LoVo (cell line): ENCODE measurements at places on chromosomes 2 and 18.

- DNase-seq, result no peak
Measured at GRCh38 chr2:20129331-20130159, 78.1 kb upstream of the LAPTM4A start.

GRCh38 chr2:159497256-159497655 lies 119.1 kb downstream of the BAZ2B start:
- DNase-seq, result peak; percentile 77

GRCh38 chr18:42509750-42510415 lies 554.8 kb downstream of the PIK3C3 start:
- DNase-seq, result no peak

- DNase-seq, result no peak
Measured at GRCh38 chr18:44681076-44681970, 635 bp downstream of the SETBP1 start.

GRCh38 chr2:17600556-17601204 lies 60.2 kb downstream of the VSNL1 start:
- DNase-seq, result no peak

- no peak for DNase-seq
Measured at GRCh38 chr2:241770185-241770935, 6.3 kb upstream of the GAL3ST2 start.

DNA sequence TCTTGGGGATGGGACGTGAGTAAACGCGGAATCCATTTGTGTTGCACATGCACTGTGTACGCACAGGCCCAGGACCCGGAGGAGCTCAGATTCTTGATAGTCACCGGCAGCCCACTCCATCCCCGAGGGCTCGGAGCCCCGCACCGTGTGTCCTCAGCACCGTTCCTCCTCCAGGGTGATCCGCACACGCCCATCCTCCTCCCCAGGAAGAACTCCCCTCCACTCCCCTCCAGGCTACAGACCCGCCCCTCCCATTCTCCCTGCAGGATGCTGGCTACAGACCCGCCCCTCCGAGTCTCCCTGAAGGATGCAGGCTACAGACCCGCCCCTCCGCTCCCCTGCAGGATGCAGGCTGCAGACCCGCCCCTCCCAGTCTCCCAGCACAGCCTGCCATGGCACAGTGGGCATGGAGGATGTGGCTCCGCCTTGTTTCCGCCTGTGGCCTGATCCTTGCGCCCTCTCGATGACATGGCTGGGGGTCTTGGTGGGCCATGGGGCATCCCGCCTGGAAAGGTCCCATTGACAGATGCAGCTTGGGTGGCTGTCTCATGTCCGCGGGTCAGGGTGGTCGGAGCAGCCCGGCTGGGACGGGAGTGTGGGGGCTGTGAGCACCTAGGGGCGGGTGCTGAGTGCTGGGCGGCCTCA lies 14.1 kb downstream of the CTDP1 start:
- no peak for DNase-seq

- peak; percentile 89 for DNase-seq
Measured at GRCh38 chr2:10497797-10498251, 49.7 kb upstream of the ODC1 start.

- no peak for DNase-seq
Measured at GRCh38 chr2:205323929-205324328, 358.4 kb upstream of the NRP2 start.

- DNase-seq, result no peak
Measured at GRCh38 chr2:165699946-165700345, 94.1 kb downstream of the GALNT3 start.

- DNase-seq, result no peak
Measured at GRCh38 chr2:37415128-37415820, 70.8 kb downstream of the QPCT start.

GRCh38 chr2:73963385-73964120 lies 21.2 kb upstream of the TET3 start:
- DNase-seq, result no peak

DNA sequence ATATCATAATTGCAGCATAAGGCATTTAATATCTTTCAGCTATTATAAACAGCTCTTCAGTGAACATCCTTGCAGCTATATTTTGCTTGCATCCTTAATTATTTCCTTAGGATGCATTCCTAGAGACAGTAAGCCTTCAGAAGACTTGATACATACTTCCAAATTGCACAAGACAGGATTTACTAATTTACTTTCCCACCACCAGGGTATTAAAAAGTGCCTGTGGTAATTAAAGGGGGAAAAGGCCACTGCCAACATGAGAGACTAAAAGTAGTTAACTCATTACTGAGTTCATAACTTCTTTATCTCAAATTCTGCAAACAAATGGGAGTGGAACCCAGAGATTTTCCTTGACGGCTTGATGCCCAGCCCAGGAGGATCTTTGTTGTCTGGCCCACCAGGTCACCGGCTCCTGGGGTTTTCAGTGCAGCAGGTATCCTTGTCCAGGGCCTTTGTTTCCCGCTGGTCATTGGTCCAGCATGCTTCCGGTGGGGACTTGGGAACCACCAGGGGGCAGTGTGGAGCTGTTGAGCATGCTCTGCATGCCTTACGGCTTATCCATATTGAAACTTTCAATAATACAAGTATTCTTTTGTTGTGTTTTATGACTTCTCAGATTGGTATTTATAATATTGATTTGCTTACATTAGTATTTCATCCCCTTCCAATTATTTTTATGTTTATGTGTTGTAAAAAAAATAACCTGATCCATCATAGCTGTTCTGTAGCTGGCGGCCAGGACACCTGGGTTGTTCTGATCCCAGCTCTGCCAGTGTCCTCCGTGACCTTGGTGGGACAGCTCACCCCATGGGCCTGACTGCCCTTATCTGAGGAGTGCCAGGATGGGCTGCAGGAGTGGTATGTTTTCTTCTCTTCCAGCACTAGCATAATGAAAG lies 61.4 kb downstream of the TGOLN2 start:
- peak; percentile 54 for DNase-seq

DNA sequence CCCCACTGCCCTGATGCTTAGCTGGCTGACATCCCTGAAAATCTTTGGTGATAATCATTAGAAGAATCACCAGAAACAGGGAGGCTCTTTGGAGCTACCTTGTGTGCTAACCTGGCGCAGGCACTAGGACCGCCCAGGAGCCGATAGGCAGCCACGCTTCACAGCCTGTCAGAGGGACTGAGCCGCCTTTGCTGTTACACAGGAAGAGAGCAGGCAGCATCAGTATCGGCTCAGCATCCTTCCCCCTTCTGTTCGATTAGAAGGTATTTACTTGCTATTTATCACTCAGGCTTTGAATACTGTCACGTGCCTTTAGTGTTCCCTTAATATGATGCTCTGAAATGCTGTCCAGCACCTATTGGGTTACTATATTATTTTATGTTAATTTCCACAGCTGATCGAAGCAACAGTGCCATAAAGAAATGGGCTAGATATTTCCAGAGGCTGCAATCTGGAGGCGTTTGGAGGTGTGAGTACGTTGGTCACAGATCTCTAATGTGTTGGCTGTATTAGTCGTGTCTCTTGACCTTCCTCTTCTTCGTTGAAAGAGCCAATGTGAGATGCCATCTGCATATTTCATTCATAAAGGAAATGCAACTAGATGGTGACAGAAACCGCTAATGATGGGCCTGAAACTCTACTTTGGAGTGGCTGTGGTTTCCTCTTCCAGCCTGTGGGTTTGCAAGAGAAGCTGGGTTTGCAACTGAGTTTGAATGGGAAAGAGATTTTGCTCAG lies 110.4 kb upstream of the RAB27B start:
- no peak for DNase-seq

GRCh38 chr2:23269747-23270146 lies 115.2 kb upstream of the KLHL29 start:
- no peak for DNase-seq

GRCh38 chr2:200650195-200650594 lies 64.4 kb downstream of the AOX1 start:
- no peak for DNase-seq

GRCh38 chr2:234691968-234692955 lies 195.4 kb upstream of the ARL4C start:
- no peak for DNase-seq

DNA sequence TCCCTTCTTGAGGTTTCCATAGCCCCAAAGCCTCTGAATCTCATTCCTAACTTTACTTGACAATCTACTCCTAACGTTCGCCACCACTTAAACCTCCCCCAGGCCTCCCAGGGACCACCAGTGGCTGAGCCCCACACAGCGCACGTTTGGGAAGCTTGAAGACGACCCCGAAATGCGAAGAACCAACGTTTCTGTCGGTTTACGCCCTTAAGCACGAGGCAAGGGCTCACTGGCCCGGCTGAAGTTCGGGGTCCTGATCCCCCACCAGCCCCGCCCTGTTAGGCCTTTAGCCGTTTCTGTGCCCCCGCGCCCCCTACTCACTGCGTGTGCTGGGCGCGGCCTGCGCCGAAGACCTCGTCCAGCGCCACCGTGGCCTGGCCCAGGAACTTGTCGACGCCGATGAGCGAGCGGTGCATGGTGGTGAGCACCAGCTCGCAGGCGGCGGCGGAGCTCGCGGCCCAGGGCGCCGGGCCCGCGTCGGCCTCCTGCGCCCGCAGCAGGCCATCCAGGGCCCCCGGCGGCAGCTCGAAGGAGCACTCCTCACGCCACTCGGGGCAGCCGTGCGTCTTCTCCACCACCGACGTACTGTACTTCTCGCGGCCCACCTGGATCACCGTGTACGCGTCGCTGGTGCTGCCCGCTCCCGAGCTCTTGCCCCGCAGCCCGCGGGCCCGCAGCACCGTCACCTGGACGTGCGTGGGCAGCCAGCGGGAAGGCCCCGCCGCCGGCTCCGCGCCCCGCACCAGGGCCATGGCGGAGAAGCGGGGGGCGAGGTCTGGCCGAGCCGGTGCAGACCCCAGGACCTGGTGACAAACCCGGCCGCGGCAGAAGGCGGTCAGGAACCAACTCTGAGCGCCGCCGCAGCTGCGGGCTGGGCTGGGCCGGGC lies 479 bp downstream of the RAB11FIP5 start:
- DNase-seq, result peak; percentile 35

DNA sequence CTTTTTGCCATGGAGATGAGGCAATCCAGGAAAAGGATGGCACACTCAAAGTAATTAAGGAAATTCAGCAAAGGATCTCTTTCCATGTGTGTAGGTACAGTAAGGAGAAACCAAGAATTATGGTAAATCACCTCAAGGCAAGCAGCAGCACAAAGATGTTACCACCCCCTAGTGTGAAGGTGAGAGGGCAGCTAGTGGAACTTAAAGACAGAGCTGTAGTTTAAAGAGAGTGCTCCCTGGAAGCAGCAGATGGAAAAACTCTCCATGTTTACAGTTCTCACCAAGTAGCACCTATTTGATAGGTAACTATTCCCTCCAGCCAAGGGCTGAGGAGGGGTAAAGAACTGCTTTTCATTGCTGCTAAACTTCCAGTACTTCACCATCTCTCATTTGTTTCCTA lies 860.4 kb upstream of the CRIM1 start:
- no peak for DNase-seq

DNA sequence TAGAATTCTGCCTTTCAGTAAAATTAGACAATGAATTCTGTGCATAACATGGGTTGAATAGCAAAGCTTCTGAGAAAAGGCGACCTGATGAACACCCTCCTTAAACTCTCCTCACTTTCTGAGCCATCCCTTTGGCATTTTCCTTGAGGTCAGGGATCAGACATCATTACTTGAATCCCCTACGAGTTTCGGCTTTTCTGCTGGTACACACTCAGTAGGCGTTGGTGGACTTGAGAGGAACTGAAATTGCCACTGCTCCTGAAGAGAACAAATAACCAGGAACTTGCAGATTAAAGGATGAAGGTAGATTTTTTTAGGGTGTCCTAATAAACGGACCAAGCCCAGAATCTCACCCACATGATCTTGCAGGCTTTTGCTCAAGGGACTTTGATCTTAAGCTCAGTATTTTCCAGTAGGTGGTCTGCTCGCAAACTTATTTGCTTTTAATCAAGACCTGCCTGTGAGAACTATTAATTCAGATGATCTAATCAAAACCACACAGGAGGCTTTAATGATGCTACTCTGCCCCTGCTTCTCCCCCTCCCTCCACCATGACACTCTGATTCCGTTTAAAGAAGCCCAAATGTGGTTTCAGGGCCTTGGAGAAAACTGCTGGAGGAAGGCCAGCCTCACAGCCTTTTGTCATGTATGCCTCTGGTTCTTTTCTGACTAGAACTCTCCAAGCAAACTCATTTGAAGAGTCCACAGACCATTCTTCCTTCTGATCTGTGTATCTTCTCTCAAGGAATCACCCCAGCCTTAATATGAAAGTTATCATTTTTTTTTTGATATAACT lies 124.9 kb downstream of the PRKCE start:
- DNase-seq, result no peak

GRCh38 chr2:121038031-121038430 lies 247.0 kb downstream of the TFCP2L1 start:
- no peak for DNase-seq

- DNase-seq, result peak; percentile 12
Measured at GRCh38 chr2:174878537-174879147, 114.4 kb upstream of the CHRNA1 start.

DNA sequence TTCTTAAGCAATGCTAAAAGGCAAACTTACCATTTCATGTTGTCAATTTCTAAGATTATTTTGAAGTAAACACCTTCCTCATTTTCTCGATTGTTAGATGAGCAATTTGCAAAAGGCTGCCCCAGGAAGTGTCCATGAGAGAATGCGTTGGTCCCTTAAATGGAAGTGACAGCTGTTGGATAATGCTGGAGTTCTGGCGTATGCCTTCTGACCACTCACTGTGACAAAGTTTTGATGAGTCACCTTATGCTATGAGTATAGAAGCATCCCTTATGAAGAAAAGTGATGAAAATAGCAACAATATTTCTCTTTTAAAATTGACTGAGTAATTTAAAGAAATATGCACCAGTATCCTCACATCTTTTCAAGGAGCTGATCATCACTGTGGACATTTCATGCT lies 1497.5 kb downstream of the DPP10 start:
- no peak for DNase-seq

GRCh38 chr18:2906704-2907549 lies 60.1 kb downstream of the EMILIN2 start:
- DNase-seq, result peak; percentile 56

GRCh38 chr18:3525870-3526420 lies 76.0 kb downstream of the TGIF1 start:
- DNase-seq, result no peak

DNA sequence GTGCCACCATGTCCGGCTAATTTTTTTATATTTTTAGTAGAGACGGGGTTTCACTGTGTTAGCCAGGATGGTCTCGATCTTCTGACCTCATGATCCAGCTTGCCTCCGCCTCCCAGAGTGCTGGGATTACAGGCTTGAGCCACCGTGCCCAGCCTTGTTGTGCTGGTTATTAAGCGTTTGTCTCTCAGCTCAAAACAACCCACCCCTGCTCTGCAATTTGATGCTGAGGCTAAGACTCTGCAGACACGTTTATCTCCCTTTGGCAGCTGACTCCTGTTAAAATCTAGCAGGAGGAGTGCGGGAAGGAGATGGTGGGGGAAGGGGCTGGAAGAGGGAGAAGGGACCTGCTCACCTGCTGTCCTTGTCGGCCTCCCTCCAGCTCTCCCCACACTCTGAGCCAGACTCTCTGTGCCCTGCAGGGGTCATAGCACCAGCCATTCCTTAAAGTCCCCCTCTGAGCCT lies 29.9 kb upstream of the IMPA2 start:
- no peak for DNase-seq

GRCh38 chr18:79881695-79882094 lies 69.8 kb downstream of the SLC66A2 start:
- no peak for DNase-seq
